Smooth muscle cell of the coronary artery (primary cell): ENCODE measurements at places on chromosomes 7 and 10. TPM values are rescaled to one million over a fixed set of nuclear protein-coding genes. Genes with fewer than 3 reads are reported as not detected.

TET1 gene
- 0.82 and 1.4 TPM in 2 replicates for total RNA-seq

NPC1L1 gene
- 0.12 TPM in 1 of 2 replicates, not detected in the other for total RNA-seq

SPDYE18 gene
- 0.08 and 0.94 TPM in 2 replicates for total RNA-seq

COL28A1 gene
- total RNA-seq, result not detected in 2 replicates

ATP6V0E2 gene
- total RNA-seq, result 6.3 and 10.4 TPM in 2 replicates

HOXA9 gene
- not detected in 2 replicates for total RNA-seq
